ENCODE measurements at places on chromosomes 6 and 20.

GRCh38 chr6:79438030-79438429, 99.2 kb downstream of the LCA5 start:
- no peak for DNase-seq

GRCh38 chr6:129882510-129883023, 21.5 kb upstream of the TMEM244 start:
- no peak for DNase-seq

- DNase-seq: peak; percentile 93
Observed at GRCh38 chr6:16238057-16238962, at the start of gene GMPR. TSS of gene GMPR (plus strand) at chr6:16238587. CDS start at chr6:16238694, 107 bp downstream.

- no peak for DNase-seq
Observed at GRCh38 chr6:79869184-79869583, 78.2 kb downstream of the ELOVL4 start.

DNA sequence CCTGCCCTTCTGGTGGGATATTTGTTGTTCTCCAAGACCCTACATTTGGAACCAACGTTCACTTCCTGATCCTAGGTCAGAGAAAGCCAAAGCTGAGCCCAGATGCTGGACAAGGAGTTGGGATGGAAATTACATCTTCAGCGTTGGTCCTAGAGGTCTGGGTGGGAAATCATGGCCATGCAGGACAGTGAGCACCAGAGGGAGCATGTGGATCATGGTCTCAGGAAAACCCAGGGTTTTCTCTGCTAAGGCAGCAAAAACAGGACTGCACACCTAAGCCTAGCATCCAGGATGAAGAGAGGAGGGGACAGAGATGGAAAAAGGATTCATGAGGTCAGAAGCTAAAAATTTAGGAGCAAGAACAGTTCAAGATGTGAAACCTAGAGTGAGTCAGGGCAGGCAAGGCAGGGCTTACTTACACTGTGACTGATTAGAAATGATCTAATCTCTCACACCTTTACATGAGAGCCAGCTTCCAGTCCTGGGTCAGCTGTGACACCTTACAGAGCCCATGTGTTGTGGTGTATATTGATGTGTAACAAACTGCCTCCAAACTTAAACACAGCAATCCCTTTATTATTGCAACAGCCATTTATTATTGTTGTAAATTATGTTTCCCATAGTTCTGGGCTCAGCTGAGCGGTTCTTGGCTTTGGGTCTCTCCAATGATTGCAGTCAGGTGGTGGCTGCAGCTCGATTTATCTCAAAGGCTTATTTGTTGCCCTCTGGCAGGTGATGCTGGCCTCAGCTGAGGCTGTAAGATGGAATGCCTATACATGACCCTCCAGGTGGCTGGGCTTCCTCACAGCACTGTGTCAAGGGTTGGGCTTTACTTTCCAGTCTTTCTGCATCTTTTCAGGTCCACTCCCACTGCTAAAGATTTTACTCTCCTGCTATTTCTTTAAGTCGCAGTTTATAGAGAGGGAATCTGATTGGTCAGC, 6.5 kb downstream of the C20orf202 start:
- DNase-seq: no peak

GRCh38 chr6:72403413-72403812, 218.5 kb upstream of the KCNQ5 start:
- DNase-seq: no peak

DNA sequence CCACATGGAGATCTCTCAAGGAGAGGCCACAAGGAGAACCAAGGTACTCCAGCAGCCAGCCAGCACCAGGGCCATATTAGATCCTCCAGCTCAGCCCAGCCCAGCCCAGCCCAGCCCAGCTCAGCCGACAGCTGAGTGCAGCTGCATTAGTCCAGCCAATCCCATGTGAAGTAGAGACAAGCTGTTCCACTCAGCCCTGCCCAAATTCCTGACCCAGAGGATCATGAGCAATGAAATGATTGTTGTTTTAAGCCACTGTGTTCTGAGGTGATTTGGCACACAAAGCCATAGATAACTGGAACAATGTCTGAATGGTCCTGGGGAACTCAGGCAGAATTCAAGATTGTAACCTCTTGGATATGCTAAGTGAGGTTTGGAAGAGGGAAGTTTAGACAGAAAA, 59.5 kb upstream of the BMP2 start:
- DNase-seq: no peak

GRCh38 chr6:157798851-157799250, 24.2 kb upstream of the SNX9 start:
- no peak for DNase-seq

DNA sequence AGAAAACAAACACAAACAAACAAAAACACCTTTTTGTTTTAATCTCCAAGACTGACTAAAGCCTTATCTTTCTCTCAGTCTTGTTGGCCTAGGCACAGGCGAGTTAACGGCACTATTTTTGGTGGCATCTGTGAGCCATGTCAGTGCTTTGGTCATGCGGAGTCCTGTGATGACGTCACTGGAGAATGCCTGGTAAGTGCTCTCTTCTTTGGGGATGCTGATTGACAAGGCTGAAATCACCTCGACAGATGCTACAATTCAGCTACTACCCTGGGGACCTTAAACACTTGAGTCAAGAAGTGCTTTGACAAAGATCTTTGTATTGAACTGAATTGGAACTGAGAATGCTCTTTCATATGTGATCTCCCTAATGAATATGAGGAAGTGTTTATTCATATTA, 384.1 kb downstream of the LAMA2 start:
- no peak for DNase-seq

DNA sequence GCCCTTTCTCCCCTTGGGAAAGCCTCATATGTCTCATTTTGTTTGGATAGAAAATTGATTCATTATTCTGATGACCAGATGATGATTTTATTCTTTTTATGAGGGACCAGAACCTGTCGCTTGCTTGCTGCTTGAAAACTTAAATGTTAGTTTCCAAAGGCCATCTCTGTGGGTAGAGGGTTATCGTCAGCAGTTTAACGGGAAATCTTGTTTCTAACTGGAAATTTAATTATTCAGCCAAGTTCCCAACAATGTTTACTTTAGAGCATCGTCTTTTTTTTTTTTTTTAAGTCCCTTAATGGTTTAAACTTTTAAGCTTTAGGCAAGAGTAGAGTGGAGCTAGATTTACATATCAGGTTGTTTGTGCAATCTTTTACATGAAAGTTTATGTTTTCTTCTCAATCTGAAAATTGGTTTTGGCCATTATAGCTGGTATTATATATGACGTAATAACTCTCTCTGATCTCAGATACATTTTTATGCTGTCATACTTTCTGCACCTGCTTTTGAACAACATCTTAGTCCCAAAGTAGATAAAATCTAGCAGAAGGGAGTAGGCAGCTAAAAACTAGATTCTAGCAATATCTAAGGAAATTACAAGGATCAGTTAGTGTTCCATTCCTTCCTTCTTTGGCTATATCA, 93.9 kb downstream of the FOXO3 start:
- no peak for DNase-seq
